ENCODE measurements at places on chromosomes 12 and 14. TPM values are rescaled to one million over a fixed set of nuclear protein-coding genes. Genes with fewer than 3 reads are reported as not detected.

The AVPR1A gene
- total RNA-seq: 0.17 TPM

The CLEC2A gene
- total RNA-seq: not detected

DNA sequence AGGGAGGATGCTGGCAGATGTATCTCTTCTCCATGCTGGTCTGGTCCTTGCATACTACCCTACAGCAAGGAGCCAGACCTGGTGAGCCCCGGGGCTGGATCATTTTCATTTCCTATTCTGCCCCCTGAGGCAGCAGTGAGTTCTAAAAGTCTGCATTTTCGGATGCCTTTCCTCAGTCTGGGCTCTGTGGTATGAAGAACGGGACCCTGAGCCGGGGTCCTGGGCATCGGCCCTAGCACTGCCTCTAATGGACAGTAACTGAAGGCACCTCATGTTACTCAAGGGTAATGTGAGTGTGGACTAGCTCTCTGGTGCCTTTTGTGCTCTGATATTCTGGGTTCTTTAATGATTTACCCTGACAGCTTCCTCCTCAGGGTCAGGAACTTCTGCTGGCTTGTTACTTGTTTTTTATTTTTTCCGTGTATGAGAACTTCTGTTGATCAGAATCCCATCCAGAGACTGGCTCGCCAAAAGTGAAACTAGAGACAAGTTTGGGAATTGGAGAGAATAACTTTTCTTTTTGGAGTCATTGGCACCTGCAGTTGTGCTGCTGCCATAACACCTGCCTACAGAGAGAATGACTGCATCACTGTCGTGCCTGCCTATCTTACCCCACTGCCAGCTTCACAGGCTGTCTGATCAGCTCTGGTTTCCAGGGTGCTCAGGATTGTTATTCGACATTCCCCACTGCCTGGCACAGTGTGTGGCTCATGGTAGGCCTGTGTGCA is 62.3 kb downstream of the SUSD6 start:
- peak overlapping the region; percentile 58 for H3K27ac ChIP-seq
- H3K4me1 ChIP-seq: peaks cover 24% of the 10 kb centered on the region
- H3K36me3 ChIP-seq: no peaks in the 10 kb centered on the region
- no peaks in the 10 kb centered on the region for H3K27me3 ChIP-seq
- DNase-seq: no peak

- no peak overlapping the region for H3K4me3 ChIP-seq
- no peaks in the 10 kb centered on the region for H3K36me3 ChIP-seq
- H3K27me3 ChIP-seq: no peaks in the 10 kb centered on the region
- DNase-seq: peak; percentile 39
Observed at GRCh38 chr14:100303179-100303578, 3.1 kb downstream of the SLC25A29 start.

DNA sequence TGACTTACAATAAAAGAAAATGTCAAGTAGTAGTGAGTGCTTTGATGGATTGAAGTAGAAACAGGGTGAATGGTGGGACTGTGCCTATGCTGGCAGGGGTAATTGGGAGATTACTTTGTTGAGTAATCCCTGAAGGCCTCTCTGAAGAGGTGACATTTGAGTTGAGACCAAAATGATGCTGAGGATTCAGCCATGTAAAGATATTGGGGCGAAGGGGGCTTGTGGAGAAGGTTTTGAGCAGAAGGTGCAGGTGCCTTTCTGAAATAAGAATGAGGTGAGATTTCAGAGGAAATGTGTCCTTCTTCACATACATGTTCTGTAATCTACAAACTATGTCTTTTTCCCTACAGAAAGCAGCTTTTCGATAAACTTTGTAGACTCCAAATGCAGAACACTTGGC is 8.0 kb downstream of the GNG2 start:
- no peaks in the 10 kb centered on the region for H3K4me1 ChIP-seq
- no peak overlapping the region for H3K27ac ChIP-seq
- no peaks in the 10 kb centered on the region for H3K36me3 ChIP-seq
- DNase-seq: no peak
- no peak overlapping the region for H3K4me3 ChIP-seq

DNA sequence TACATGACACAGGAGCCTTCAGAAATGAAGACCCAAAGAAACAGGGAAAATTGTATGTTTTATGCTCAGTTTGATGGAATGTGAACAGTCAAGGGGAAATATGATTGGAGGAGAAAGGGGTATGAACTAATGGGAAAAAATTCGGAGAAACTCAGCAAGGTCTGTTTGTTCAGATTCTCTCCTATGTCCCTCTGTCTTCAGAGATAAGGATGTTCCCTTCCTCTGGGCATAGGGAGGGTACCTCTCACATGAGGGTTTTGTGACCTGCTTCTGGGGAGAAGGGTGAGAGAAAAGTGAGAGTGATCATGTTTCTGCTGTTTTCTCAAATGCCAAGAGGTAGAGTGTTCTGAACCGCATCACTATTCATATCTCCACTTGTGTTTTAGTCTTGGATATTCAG is 26.6 kb upstream of the LIMA1 start:
- H3K4me1 ChIP-seq: no peaks in the 10 kb centered on the region
- H3K36me3 ChIP-seq: no peaks in the 10 kb centered on the region
- H3K27me3 ChIP-seq: no peaks in the 10 kb centered on the region
- no peak overlapping the region for H3K27ac ChIP-seq
- H3K4me3 ChIP-seq: no peak overlapping the region
- DNase-seq: no peak

- no peak for DNase-seq
- no peaks in the 10 kb centered on the region for H3K4me1 ChIP-seq
Observed at GRCh38 chr12:101875162-101875561, 2.2 kb upstream of the DRAM1 start.

- no peaks in the 10 kb centered on the region for H3K27me3 ChIP-seq
- H3K36me3 ChIP-seq: no peaks in the 10 kb centered on the region
- H3K4me1 ChIP-seq: no peaks in the 10 kb centered on the region
- no peak for DNase-seq
Observed at GRCh38 chr12:94753036-94753679, 102.8 kb upstream of the TMCC3 start.

- no peak overlapping the region for H3K27ac ChIP-seq
- H3K4me3 ChIP-seq: no peak overlapping the region
- DNase-seq: no peak
- no peaks in the 10 kb centered on the region for H3K4me1 ChIP-seq
- H3K36me3 ChIP-seq: no peaks in the 10 kb centered on the region
Observed at GRCh38 chr14:65560340-65561027, 148.0 kb downstream of the FUT8 start.

GRCh38 chr12:10722502-10722904 is 620 bp downstream of the YBX3 start:
- H3K4me1 ChIP-seq: peaks cover 5% of the 10 kb centered on the region
- peak overlapping the region; percentile 96 for H3K4me3 ChIP-seq
- no peaks in the 10 kb centered on the region for H3K36me3 ChIP-seq
- DNase-seq: peak; percentile 47
- peak overlapping the region; percentile 96 for H3K27ac ChIP-seq

GRCh38 chr14:32200368-32201192 is 1.3 kb upstream of the RNU6-7 start:
- H3K27me3 ChIP-seq: no peaks in the 10 kb centered on the region
- H3K36me3 ChIP-seq: no peaks in the 10 kb centered on the region
- DNase-seq: no peak
- H3K4me1 ChIP-seq: peaks cover 3% of the 10 kb centered on the region
- peak overlapping the region; percentile 46 for H3K4me3 ChIP-seq

DNA sequence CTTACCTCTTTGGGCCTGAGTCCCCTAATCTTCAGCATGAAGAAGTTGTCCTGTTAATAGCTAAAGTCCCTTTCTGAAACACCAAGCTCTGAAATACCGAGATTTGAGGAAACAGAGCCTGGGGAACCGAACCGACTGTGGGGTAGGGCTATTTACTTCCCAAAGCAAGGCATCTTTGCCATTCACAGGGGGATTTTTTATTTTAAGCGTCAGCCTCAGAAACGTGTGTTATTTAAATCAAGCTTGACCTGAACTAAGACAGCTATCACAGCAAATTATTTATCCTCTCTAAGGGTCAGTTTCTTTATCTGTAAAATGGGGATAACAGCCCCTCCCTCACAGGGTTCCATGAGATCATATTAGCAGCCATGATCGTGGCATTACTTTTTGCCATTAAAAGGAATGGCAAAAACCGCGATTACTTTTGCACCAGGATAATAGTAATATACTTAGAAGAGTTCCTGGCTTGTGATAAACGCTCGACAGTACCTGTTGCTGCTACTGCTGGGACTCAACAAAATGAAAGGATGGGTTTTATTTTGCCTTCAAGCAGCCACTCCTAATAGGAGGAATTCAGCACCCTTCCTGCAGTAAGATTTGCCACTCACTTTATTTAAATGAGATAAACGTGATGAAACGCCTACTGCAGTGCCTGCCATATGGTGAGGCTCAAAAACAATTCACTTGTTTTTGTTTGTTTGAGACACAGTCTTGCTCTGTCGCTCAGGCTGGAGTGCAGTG is 1.3 kb upstream of the CORO1C start:
- no peaks in the 10 kb centered on the region for H3K27me3 ChIP-seq
- DNase-seq: peak; percentile 34
- H3K4me3 ChIP-seq: peak overlapping the region; percentile 58
- H3K4me1 ChIP-seq: peaks cover 20% of the 10 kb centered on the region
- no peaks in the 10 kb centered on the region for H3K36me3 ChIP-seq

DNA sequence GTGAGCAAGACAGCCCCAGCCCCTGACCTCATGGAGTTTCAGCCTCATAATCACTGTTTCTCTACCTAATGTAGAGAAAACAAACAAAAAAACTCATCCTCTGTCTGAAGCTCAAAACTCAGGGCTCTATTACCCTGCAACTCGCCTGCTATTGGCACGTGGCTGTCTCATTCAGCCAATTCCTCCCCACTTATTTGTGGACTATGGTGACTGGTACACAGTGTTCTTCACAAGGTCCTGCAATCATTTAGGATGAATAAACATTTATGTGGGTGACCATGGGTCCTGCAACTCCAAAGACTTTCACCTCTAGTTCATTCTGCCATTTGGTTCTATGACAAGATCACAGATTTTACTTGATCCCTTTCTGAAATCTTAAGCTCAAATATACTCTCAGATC is 4.7 kb downstream of the PPP2R3C start:
- H3K36me3 ChIP-seq: no peaks in the 10 kb centered on the region
- no peak overlapping the region for H3K27ac ChIP-seq
- no peak for DNase-seq
- peaks cover 4% of the 10 kb centered on the region for H3K4me1 ChIP-seq
- no peak overlapping the region for H3K4me3 ChIP-seq

DNA sequence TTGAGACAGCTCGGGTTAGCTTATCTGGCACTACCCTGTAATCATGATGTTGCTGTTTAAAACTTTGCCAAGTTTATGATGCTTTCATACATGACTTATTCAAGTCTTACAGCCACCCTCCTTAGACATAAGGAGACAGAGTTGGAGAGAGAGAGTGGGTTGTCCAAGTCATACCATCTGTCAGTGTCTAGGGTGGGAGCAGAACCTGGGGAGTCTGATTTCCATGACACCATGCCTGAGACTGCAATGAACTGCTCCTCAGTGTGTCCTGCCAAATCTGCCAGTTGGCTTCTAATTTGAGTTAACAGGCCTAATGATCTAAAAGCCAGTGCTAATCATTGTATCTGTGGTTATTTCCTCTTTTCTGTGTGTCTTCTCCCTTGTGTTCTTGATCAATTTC is 43.7 kb upstream of the PHC1 start:
- H3K36me3 ChIP-seq: no peaks in the 10 kb centered on the region
- no peak for DNase-seq
- no peaks in the 10 kb centered on the region for H3K27me3 ChIP-seq

DNA sequence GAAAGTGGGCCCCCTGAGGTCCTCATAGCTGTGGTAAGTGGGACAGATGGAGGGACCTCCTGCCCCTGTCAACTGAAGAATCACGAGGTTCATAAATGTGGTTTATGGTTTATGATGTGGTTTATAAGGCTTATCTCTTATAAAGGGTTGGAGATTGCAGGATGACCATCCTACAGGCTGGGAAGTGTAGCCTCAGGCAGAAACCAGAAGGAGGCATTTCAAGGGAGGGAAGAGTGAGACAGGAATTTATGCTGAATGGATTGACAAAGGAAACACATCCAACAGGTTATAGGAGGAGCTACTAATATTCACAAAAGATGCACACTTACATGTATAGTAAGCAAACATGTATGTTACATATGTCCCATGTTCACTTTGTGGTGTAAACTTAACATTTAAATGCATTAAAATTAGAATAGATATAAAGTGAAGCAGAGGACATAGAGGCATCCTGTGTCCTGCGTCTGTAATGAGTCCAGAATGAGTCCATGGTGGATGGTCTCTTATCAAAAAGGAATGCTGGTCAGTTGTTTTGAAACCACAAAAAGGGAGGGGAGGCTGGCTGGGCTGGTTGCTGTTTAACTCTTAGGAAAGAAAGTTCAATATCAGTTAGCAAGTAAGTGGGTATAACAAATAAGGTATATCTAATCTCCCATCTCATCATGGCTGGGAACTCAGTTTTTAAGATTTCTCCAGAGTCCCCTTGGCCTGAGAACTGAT is 149.0 kb upstream of the RMST start:
- no peaks in the 10 kb centered on the region for H3K27me3 ChIP-seq
- H3K27ac ChIP-seq: no peak overlapping the region
- H3K36me3 ChIP-seq: no peaks in the 10 kb centered on the region
- no peak for DNase-seq
- no peaks in the 10 kb centered on the region for H3K4me1 ChIP-seq

DNA sequence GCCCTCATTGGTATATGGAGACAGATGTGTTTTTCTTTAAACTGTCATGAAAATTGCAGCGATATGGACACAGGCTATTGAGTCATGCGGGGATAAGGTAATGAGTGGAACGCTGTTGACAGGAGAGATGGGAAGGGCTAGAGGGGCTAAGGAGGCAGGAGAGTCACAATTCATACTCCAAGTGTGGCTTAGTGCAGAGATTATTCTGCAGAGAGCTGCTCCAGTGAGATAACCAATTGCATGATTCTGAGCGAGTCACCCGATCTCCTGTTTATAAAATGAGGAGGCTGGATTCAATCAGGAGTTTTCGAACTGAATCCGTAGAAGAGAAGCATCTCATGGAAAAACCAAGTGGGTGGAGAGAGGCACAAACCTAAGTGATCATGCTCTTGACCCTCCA is 106.4 kb upstream of the PLEKHG7 start:
- no peak for DNase-seq
- no peaks in the 10 kb centered on the region for H3K4me1 ChIP-seq
- no peaks in the 10 kb centered on the region for H3K27me3 ChIP-seq
- no peak overlapping the region for H3K4me3 ChIP-seq

DNA sequence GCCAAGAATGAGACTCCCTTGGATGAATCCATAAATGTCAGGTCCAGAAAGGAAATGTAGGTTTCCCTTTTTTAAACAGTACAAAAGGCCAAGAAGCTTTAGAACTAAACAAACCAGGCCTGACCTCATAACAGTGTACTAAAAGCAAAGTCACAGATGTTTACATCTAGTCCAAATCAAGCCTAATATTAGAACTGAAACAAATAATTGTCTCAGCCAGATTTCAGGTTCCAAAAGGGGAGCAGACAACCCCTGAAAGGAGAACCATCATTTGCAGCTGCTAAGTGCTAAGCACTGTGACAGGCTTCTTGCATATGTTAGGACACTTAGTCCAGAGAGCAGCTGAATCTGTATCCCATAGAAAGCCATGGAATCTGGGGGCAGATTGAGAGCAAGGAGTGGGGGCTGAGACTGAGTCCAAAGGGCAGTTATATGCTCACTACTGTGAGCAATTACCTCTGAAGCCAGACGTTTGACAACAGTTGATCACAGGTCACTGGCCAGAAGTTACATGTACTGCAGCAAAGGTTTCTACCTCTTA is 90.1 kb downstream of the STXBP6 start:
- no peaks in the 10 kb centered on the region for H3K36me3 ChIP-seq
- H3K27me3 ChIP-seq: no peaks in the 10 kb centered on the region
- no peak overlapping the region for H3K4me3 ChIP-seq
- H3K4me1 ChIP-seq: no peaks in the 10 kb centered on the region
- peak overlapping the region; percentile 13 for H3K27ac ChIP-seq

Data from colonic mucosa (tissue), 4 donors.